ENCODE measurements at places on chromosomes 6 and 20.
A peak's percentile ranks its signal among the peaks of the same experiment; 100 is the strongest.

DNA sequence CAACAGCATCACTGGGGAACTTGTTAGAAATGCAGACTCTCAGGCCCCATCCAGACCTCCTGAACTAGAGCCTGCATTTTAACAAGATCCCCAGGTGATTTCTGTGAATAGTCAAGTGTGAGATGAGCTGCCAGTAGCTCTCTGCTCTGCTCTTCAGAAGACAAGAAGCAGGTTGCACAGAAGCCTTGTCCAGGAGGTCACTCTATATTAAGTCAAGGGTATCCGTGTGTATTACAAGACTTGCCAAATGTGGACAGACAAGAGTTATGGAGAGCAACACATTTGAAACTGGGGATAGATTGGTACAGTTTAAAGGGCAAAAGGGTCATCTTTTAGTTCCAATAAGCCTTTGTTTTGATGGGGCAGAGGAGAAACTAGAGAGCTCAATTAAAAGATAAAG is 23.2 kb upstream of the RIN2 start:
- DNase-seq = no peak

DNA sequence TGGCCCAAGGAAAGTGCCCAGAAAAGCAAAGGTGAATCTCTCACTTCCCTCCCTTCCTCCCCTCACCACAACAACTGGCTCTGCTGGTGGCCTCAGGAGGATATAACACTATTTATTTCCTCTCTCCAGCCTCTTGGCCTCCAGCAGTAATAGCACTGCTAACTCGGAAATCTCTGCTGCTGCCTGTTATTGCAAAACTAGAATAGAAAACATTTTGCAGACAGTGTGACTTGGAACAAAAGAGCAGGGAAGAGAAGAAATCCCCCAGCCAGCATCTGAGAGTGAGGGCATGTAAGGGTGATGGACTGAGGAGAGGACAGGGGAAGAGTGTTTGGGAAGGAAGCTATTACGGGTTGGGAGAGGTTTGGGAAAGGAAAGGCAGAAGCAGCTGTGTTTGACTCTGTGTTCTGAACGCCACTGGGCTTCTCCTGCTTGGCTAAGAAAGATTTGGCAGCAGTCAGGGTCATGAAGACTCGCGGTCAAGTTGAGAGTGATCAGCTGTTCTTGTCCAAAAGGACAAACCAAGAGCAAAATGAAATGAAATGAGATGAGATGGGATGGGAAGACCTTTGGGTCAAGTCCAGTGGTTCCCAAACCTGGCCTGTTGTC is 81.0 kb upstream of the SNX9 start:
- no peak for DNase-seq

- no peak for DNase-seq
Measured at GRCh38 chr6:135722190-135722589, 129.3 kb upstream of the PDE7B start.

- DNase-seq = no peak
Measured at GRCh38 chr20:44745122-44745597, 505 bp upstream of the KCNK15 start.

- DNase-seq = no peak
Measured at GRCh38 chr6:65798280-65799014, 91.4 kb upstream of the EYS start.

GRCh38 chr20:49905415-49906091 is 9.8 kb downstream of the SPATA2 start:
- DNase-seq = no peak

GRCh38 chr6:131135244-131136020 is at the start of gene AKAP7:
TSS of gene AKAP7 (plus strand) at chr6:131135467. CDS start at chr6:131135764, 297 bp downstream.
- peak; percentile 60 for DNase-seq

- DNase-seq = no peak
Measured at GRCh38 chr6:23537828-23538227, 588.2 kb upstream of the NRSN1 start.

All from GM12865 (cell line).